ENCODE measurements at places on chromosomes 7 and 10.

DNA sequence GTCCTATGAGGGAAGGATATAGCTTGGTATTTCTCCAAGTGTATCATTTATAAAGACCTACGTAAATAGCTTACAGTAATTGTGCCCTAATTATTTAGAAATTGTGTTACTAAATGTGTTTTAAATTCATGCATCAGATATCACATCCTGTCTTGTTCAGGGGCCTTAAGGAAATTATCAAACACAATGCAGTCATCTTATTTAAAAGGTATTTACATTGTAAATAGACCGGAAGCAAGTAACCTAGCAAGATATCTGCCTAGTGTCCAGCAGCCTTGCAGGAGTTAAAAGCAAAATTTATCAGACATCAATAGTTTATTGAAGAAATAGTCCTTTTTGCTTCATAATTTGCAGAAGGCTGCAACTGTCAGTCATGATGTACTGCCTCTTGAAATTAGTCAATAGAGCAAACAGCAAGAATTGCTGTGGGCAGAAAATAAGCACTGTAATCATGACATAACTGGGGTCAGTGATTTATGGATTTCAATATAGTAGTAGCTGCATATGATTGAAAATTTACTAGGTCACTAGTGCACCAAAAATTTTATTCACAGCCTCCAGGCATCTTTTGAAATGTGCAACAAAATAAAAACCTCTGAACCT is 23.1 kb downstream of the GLRX3 start:
- no peak for DNase-seq

GRCh38 chr10:112797197-112797596 is 152.8 kb upstream of the TCF7L2 start:
- no peak for DNase-seq

GRCh38 chr10:122495406-122496340 is 34.3 kb downstream of the HTRA1 start:
- DNase-seq = no peak

DNA sequence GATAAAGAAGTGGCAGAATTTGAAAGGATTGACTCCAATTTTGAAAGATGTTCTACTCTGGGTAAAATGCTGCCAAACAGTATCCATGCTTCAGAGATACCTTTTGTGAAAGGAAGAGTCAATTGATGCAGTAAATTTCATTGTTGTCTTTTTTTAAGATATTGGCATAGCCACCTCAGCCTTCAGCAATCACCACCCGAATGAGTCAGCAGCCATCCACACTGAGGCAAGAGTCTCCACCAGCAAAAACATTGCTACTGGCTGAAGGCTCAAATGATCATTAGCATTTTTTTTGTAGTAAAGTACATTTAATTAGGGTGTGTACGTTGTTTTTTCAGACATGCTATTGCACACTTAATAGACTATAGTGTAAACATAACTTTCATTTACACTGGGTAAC is 31.7 kb upstream of the CYP26C1 start:
- no peak for DNase-seq

DNA sequence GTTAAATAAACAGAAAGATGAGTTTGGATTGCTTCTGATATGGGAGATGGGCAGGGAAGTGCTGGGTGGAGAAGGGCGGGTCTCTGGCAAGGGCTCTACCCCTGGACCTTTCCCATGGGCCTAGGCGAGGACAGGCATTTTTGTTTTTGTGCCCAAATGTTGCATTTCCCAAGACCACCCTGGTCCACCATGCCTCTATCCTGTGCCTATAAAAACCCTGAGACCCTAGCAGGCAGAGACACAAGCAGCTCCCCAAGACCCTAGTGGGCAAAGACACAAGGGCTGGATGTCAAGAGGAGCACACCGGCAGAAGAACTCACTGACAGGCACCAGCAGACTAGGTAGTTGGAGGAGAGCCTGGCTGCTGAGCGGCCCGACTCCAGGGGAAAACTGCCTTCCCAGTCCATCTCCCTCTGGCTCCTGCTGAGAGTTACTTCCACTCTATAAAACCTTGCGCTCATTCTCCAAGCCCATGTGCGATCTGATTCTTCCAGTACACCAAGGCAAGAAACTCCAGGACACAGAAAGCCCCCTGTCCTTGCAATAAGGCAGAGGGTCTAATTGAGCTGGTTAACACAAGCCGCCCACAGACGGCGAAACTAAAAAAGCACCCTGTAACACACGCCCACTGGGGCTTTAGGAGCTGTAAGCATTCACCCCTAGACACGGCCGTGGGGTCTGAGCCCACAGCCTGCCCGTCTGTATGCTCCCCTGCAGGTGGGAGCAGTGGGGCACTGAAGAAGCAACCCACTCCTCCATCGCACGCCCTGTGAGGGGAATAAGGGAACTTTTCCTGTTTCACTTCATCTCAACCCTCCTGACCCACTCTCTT is 291.4 kb downstream of the PTPRN2 start:
- no peak for DNase-seq

GRCh38 chr7:131655866-131656265 is 99.4 kb upstream of the PODXL start:
- no peak for DNase-seq

DNA sequence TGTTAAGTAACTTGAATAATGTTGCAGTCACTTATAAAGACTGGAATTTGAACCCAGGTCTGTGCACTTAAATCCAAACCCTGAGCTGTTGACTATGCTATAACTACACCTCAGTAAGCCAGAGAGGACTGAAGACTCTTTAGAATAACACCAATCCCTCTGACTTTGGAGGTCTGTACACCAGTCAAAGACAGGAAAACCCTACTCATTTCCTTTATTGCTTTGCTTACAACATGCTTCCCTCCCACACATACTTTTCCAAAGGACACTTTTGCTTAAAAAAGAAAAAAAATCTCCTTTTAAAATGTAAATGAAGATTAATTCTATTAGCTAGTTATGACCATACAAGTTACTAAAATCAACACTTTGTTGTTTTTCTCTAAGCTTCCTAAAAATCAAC is 184.7 kb upstream of the KCTD7 start:
- no peak for DNase-seq

All from pons (tissue), 1 donor.